ENCODE measurements at places on chromosomes 1 and 21.

GRCh38 chr21:29295066-29295650 is 3.6 kb upstream of the BACH1 start:
- peak; percentile 70 for DNase-seq

- no peak for DNase-seq
Measured at GRCh38 chr1:86515597-86515996, 31.3 kb upstream of the CLCA4 start.

GRCh38 chr1:159920202-159920601 is 5.1 kb downstream of the TAGLN2 start:
- DNase-seq: no peak

- DNase-seq: no peak
Measured at GRCh38 chr21:31552826-31553225, 106.7 kb upstream of the SOD1 start.

DNA sequence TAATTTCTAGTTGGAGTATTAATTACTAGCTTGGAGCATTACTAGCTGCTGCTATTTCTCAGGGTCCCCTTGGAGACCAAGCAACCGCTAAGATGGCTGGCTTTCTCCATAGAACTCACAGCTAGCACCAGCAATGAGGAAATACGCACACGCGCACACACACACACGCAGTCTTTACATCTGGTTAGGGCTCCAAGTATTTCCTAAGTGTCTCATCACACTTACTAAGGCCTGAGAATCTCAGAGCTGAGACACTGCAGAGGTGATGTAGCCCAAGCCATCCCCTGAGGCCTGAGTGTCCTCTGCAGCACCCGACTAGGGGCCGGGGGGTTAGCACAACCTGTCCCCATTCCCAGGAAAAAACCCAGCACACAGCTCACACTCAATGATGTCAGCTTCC is 42.5 kb downstream of the ITPKB start:
- no peak for DNase-seq
